ENCODE measurements at places on chromosomes 3 and 15. TPM values are rescaled to one million over a fixed set of nuclear protein-coding genes. Genes with fewer than 3 reads are reported as not detected.

The BNC1 gene
- 0.22 TPM for polyA plus RNA-seq

DNA sequence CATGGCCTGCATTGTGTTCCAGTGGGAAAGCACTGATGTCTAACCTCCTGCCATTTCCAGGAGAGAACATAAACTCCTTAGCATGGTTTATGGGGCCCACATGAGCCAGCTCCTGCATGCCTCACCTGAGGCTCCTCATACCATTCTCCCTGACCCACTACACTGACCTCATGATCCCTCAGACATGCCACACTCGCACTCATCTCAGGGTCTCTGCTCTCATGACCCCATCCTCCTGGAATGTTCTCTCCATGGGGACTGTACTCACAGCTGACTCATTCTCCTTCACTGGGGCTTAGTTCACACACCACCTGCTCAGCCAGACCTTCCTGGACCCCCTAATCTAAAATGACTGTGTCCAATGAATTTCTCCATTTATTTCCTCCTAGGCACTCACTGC, 4.0 kb upstream of the LMCD1 start:
- DNase-seq = no peak

DNA sequence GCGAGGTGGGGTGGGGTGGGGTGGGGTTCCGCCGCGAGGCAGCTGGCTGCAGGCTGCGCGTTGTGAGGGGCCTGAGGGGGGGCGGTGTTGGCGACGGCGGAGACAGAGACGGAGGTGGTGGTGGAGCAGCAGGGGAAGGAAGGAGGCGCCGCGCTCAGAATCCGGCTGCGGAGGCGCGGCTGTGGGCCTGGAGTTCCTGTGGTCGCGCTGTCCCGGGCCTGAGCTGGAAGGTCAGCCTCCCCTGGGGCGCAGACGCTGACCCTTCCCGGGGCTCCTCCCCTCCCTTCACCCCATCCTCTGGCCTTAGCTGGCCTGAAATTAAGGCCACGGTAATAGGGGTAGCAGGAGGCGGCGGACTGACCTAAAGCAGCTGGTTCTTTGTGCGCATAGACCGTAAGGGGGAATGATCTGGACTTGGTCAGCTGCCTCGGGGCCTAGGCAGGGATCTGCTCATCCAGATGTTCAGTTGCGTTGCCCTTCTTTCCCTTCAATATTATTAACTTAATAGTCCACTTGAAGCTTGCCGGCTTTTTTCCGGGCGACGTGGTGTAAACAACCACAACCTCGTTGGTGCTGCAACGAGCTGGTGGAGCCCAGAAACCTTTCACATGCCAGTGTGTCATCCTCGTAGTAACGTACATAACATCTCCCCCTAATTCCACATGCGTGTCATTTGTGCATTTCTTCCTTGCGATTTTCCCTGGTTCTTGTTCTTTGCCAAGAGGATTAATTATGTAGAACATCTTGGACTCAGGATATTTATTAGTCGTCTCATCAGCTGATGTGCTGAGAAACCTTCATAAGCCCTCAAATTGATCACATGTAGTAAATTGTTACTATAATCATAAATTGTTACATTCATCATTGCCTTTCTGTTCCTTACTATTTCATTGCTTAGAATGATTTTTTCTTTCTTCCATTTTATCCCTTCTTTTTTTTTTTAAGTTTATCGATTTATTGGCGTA, 626 bp downstream of the SEC62 start:
- no peak for DNase-seq

The MYO1E gene
- polyA plus RNA-seq = 169 TPM

DNA sequence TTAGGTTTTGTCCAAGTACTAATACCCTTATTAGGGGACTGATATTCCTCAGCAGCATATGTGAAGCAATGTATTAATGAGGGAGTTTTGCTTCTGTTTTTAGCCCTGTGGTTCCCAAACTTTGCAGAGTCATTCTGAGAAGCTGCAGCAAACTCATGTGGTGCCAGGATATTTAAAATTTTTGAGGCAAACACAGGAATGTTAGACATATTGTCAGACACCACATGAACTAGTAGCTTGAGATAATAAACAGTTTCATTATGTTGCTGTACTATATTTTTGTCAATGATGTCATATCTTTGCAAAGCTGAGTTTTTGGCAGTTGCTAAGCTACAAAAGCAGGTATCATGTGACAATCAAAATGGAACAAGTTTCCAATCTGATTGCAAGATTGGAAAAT, 36.6 kb downstream of the ATP6V1A start:
- no peak for DNase-seq

GRCh38 chr3:186217820-186218164, 108.9 kb upstream of the ETV5 start:
- no peak for DNase-seq

- DNase-seq = no peak
Measured at GRCh38 chr3:111882799-111883198, 23.7 kb downstream of the PHLDB2 start.

DNA sequence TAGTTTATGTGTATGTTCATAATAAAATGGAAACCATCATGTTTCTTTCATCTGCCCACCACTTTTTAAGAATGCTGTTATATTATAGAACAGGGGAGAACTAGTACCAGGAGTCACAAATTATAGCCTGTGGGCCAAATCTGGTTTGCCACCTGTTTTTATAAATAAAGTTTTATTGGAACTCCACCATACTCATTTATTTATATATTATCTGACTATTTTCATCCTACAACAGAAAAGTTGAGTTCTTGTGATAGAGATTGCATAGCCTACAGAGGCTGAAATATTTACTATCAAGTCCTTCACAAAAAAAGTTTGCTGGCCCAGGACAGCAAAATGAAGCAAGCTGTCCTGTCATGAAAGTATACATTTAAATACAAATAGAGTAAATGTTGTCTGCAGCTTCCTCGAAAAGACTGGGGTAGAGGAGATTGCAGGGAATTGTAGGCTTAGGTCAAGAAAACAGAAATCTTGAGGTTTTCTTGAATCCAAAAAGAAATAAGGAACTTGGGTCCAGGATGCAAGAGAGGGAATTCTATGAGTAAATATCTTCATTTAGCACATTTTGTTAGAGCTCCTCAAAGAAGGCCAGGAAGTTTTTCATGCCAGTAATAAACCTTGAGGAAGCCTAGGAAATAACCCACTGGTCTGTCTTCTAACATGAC, 41.1 kb downstream of the FILIP1L start:
- DNase-seq = no peak

- no peak for DNase-seq
Measured at GRCh38 chr3:127265581-127265981, 22.3 kb downstream of the PRR20G start.

The ACY1 gene
- 123 TPM for polyA plus RNA-seq

Data from right renal pelvis (tissue), 4 donors.